ENCODE measurements at places on chromosomes 7 and 10.
A peak's percentile ranks its signal among the peaks of the same experiment; 100 is the strongest.

DNA sequence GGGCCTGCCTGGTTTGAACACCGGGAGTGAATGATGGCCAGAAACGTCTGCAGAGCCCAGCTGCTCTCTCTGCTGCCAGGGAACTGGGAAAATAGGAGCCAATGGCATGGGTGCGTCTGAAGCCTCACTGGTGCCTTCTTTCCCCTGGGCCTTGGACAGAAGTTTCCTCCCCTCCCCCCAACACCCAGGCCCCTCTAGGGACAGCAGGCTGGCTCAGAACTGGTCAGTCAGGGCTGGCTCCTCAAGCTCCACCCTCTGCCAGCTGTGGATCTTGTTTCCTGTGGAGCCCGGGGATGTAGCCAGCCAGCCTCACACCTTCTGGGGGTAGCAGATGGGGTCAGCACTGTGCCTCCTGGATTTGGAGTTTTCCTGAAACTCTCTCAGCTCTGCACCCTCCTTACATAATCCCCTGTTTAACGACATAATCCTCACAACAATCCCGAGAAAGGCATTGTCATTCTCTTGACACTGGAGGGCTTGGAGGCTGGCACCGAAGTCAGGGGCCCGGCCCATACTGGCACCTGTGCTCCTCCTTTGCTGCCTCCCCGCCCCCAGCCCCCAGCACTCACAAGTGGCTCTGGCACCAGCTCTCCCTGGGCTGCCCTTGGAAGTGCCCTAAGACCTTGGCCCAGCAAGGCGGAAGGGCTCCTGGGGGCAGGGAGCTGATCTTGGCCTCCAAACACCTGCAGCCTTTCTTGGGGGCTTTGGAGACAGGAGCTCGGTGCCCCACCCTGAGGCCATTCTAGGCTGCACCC, 5.7 kb downstream of the LDB3 start:
- DNase-seq: peak; percentile 46

DNA sequence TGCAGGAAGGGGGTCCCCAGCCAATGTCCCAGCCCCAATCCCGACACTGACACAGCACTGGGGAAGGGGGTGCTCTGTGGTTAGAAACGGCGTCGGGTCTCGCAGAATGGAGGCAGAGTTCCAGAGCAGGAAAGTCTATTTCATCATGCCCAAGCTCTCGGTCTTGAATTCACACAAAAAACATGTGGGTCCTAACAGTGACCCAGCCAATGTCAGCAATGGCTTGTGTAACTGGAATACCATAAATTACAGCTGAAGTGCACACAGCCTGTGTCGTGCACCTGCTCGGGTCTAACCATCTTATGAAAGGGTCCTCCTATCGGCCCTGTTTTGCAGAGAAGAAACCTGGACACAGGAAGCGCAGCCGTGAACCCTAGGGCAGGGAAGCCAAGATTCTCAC, 324.1 kb downstream of the ADARB2 start:
- DNase-seq: no peak

DNA sequence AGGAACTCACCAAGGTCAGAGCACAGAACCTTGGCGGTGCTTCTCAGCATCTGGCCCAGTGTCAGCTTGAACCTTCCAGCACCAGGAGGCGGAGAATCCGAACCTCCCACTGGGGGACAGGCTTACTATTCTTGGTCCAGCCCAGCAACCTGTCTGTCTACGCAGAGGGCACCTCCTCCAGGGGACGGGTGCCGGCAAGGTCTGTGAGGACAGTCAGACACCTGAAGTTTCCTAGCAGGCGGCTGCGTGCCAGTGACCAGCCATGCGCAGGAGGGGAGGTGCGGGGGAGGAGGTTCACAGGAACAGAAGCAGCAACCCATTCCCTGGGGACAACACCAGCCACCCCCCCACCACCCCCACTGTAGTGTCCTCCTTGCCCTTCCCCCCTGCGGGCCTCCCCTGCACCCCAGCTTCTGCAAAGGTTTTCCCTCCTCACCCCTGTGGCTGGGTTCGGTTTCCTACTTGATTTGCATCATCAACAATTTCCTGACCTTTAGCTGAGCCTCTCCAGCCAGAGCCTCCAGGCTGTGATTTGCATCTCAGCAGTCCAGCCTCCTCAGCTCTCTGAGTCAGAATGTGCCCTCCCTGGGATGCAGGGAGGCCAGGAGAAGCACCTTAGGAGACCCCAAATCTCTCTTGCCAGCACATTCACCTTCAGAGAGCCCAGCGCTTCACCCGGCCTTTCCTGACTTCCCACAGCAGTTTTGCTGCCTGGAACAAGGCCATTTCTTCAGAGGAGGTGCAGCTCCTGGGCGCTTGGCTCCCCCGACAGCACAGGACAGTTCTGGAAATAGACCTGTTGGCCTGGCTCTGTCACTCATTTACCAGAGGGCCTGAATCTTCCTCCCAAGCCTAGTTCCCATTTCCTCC, 107.5 kb upstream of the NPS start:
- DNase-seq: peak; percentile 91

GRCh38 chr7:17150018-17150417, 148.4 kb upstream of the AHR start:
- no peak for DNase-seq

DNA sequence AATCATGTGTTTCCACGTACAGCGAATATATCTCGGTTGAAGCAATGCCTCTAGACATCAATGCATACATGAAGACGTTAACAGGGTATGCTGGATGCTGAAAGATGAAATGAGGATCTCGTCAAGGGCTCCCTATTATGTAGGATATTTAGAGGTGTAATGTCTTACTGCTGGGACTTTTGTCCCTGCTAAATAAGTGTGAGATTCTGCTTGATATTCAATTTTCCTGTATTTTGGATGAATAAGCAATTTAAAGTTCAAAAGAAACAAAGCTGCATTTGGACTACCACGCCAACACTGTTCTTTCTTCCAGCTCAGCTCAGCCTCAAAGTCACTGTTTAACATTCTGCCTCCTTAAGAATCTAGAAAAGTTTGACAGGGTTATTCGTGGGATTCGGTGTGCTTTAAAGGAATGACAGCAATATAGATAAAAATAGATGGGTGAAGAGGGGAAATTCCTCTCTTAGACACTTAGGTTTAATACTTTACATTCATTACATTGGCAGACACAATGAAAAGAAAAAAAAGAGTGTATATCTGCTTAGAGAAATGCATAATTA, 110.1 kb upstream of the RHEB start:
- no peak for DNase-seq

DNA sequence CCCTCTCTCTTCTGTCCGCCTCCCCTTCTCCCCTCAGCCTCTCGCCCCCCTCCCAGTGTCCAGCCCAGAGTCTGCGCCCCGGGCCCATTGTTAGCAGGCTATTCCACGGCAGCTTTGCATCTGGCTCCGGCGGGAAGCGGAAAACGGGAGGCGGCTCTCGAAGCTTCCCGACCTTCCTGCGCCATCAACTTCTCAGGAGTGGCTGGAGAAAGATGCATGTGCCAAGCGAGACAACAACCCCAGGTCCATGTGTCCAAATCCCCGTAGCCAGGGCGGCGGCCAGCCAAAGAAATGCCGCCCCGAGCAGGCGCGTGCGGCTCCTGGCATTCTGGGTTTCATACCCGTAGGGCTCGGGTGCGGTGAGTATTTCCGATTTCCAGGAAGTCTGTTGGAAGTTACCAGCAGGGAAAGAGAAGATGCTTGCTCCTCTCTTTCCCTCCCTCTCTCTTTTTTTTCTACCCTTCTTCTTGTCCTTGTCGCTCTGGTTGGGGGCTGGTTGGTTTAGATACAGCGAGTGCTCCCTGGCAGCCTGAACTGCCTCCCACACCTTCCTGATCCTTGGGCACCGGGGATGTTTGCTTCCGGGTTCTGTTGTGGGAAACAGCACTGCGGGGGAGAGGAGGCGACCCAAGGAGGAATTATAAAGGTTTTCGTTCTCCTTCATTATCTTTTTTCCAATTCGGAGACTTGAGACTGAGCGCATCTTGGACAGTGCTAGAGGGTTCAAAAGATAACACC, 1.2 kb upstream of the HOXA2 start:
- DNase-seq: no peak

- DNase-seq: peak; percentile 48
Observed at GRCh38 chr7:139744768-139745677, 32.8 kb downstream of the HIPK2 start.

DNA sequence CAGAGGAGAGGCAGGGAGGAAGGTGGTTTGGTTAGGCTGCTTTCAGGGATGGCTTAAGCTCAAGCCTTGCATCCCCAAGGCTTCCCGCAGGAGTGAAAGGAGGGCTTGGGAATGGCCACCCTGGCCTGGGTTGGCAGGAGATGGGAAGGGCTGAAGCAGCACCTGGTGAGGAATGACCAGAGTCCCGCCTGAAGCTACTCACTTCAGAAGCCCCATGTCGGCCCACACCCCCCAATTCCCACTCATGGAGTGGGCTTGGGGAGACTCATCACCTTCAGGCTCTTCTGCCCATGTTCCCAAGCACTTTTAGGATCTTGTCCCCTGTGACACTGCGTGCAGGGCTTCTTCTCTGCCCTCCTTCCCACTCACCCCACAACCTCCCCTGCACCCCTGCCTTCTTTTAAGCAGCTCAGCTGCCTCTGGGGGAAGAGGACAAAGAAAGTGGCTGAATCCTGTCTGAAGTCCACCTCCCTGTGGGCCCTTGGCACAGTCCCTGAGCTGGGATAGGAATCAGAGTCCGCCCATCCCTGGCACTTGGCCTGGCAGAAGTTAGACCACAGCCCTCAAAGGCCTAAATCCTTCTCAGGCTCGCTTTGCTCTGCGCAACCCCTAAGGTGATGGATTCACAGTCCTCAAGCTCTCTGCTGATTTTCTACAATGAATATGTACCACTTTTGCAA, 16.5 kb downstream of the RGR start:
- DNase-seq: no peak

GRCh38 chr7:71705901-71706596, 574.1 kb downstream of the GALNT17 start:
- DNase-seq: no peak

GRCh38 chr7:61576-62360, 130.6 kb upstream of the FAM20C start:
- peak; percentile 16 for DNase-seq

DNA sequence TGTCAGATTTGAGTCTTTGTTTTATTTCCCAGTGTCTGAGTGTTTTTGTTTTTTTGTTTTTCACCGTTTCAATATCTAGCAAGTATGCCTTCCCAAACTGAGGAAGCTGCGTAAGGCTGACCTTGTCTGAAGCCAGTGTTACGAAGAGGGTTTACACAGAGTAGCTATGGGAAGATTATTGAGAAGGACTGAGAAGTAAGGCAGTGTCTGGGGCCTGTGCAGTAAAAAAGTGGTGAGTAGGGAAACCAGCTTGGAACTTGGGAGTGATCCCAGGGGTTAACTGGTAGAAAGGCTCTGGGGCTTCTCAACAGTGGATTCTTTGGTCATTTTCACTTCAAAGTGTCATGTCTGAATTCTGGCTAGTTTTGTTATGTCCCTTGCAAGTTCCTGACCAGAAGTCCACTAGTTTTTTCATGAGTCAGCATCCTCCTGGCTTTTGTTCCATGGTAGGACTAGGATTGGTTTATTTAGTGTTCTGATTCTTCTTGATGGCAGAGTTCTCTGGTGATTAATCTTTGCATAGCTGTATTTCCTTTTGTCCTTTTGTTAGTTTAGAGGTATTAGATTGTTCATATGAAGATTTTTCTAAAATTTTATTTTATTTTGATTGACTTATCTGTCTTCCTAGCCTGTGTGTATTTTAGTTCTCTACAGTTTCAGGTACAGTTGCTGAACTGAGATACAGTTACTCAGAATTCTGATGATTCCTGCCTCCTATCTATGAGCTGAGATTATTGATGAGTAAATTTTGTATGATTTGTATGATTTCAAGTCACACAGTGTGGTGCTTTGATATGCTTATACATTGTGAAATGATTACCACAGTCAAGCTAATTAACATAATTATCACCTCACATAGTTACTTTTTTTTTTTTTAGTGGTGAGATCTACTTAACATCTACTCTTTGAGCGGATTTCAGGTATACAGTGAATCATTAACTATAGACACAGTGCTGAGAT, 19.0 kb downstream of the GARS1 start:
- DNase-seq: no peak

DNA sequence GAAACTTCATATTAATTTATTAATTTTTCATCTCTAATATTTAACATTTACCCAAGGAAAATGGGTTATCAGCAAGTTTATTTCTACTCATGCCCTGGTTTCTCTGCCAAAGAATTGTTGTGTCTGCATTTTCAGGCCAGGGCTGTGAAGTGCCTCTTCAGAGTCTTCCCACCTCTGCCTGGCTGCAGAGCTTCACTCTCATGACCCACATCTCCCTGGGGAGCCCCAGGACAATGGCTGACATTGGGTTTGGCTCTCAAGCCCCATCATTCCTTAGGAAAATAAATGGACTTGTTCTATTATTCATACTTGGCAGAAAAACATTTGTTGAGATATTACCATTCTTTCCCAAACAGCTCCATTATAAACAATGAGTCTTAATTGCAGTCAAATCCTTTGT, 30.3 kb downstream of the CACNA2D1 start:
- DNase-seq: no peak

DNA sequence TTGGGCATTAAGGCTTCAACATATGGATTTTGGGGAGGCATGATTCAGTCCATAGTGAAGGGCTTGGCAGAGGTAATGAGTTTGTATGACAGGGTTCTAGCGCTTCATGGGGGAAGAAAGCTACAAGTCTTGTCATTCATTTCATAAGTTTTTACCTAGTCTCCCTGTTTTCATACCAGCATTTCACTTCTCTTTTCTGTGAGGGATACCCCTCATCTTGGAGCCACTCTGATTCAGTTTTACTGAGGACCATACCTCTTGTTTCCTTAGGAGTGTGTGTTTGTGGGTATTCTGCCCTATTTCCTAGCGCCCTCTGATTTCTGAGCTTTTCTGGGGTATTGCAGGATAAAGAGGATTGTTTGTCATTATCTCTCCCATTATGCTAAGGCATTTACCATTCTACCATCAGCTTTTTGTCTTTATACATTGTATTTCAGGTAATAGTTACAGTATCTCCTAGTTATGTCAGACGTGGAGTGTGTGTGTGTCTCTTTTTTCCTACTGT, 6.8 kb downstream of the RSBN1L start:
- no peak for DNase-seq

DNA sequence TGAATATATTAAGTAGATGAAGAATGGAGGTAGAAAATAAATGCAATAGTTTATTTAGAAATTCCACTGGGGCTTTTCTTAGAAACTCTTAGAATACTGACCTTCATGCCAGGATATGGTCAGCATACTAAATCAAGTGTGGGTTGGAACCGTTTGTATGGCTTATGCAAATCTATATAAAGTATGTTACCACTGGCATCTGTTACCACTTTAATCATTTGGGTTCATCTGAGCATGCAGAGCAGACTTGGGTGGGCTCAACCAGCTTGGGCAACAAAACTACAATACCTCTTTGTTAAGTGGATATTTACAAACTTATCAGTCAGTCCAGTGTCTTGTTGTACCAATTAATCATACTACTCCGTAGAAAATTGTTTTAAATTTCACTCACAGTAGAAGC, 125.8 kb downstream of the CRPPA start:
- DNase-seq: peak; percentile 12

GRCh38 chr7:112140600-112140999, 65.6 kb downstream of the DOCK4 start:
- no peak for DNase-seq

Measured in kidney (tissue), 22 donors.